ENCODE measurements at places on chromosomes 13 and 19.

- DNase-seq: no peak
Observed at GRCh38 chr13:40916207-40916998, 102.7 kb downstream of the ELF1 start.

GRCh38 chr13:95044452-95045205 is 256.6 kb downstream of the ABCC4 start:
- DNase-seq: no peak

GRCh38 chr19:55536951-55537740 is at the start of gene SBK2:
TSS of gene SBK2 (minus strand) at chr19:55537133. CDS start at chr19:55536294, 839 bp downstream.
- DNase-seq: no peak

DNA sequence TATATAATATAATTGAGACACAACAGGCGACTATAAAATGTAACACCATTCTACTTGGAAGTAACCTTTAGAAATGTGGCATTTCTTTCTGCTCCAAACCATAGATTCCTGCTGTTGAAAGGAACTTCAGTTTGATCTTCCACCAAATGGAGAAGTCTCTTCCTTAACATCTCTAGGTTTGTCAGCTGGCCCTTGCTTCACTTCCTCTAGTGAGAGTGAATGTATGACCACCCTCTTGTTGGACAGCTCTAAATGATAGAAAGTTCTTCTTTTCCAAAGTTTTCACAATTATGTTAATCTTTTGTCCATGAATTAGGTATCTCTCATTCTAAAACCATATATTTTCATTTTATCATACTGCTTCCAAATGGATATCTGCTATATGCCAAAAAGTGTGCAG is 13.8 kb upstream of the COG6 start:
- DNase-seq: no peak

- peak; percentile 58 for DNase-seq
Observed at GRCh38 chr19:10112895-10113591, 1.6 kb downstream of the P2RY11 start.

GRCh38 chr13:24269821-24270220 is 39.6 kb upstream of the C1QTNF9 start:
- DNase-seq: no peak

DNA sequence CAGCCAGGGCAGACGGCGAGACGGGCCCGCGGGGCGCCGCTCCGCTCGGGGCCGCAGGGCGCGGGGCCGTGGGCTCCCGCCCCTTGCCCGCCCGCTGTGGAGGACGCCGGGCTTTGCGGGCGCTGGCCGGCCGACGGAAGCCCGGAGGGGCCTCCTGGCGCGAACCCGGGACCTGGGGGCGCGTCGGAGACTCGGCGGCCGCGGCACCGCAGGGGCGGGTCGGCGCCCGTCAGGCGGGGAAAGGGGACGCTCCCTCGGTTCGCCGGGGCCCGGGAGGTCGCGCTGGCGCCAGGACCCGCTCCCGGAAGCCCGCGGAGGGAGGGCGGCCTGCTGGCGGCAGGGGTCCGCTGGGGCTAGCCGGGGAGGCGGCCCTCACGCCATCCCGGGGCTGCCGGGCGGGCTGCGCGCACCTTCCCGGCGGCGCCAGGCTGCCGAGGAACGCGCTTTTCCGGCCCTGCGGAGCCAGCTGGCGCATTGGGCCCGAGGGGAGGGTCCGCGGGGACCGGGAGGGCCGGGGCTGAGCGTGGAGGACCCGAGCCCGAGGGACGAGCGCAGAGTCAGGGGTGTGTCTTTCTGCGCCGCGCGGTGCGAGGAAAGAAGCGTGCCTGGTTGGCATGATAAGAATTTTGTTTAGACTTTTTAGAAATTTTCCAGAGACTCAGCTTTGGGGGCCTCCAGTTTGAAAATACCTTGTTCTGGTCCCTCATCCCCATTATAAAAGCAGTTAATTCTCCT is 511 bp downstream of the GARRE1 start:
- peak; percentile 43 for DNase-seq

- DNase-seq: no peak
Observed at GRCh38 chr13:108020027-108020426, 195.3 kb downstream of the LIG4 start.

DNA sequence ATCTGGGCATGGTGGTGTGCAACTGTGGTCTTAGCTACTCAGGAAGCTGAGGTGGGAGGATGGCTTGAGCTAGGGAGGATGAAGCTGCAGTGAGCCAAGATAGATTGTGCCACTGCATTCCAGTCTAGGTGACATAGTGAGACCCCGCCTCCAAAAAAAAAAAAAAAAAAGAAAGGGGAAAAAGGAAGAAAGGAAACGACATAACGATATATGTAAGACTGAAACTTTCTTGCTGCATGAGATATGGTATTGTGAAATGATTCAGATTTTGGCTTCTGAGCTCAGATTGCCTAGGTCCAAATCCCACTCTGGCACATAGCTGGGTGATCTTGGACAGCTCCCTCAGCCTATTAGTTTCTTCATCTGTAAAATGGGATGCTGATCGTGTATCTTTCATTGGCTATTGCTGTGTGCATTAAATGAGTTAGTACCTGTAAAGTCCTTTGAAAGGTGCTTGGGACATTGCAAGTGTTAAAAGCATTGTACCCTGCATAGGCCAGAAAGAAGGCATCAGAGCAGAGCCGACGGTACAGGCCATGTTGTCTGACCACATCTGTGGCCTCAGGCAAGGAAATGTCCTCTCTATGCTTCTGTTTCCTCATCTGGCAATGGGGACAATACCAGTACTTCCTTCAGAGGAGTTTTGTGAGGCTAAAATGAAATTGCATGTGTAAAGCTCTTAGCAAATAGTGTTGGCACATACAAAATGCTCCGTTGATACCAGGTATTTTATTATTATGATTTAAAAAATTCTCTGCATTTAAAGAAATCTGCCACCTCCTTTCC is 32.6 kb upstream of the SLC46A3 start:
- DNase-seq: no peak

DNA sequence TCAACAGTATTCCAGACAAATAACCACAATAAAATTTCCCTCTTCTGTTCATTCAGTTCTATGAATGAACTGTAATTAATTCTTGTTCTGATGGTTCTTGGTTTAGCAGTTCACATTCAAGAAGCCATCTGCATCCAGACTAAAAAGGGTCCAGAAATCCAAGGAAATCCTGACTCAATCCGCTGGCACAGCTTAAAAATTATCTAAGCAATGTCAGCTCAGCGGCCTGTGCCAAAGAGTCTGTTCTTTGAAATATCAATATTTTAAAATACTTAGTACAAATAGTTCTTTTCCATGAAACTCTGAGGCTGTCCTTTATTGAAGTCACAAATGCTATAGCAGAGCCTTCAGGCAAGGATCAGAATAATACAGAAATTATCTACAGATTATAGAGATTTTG is 57.2 kb downstream of the DHRS12 start:
- no peak for DNase-seq

DNA sequence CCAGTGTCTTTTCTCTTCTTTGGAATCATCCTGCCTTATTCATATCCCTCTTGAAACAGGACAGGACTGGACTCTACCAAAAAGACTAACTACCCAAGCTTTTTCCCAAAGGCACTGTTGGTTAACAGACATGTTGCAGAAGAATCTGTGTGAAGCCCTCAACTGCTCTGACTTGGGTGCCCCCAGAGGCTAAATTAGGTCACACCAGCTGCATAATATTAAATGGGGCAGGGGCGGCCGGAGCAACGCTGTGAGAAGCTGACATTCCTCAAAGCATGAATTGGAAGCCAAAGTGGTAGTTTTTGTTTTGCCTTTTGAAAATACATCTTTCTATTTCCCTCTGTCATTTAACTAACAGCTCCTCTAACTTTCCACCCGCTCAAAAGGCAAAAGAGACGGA is 185.9 kb downstream of the LHFPL6 start:
- DNase-seq: no peak

- peak; percentile 79 for DNase-seq
Observed at GRCh38 chr19:55580628-55581144, at the start of gene ZNF579. TSS of gene ZNF579 (minus strand) at chr19:55580848. CDS start at chr19:55579639, 1,209 bp downstream.

- peak; percentile 73 for DNase-seq
Observed at GRCh38 chr19:38233740-38234251, 9.8 kb upstream of the DPF1 start.

DNA sequence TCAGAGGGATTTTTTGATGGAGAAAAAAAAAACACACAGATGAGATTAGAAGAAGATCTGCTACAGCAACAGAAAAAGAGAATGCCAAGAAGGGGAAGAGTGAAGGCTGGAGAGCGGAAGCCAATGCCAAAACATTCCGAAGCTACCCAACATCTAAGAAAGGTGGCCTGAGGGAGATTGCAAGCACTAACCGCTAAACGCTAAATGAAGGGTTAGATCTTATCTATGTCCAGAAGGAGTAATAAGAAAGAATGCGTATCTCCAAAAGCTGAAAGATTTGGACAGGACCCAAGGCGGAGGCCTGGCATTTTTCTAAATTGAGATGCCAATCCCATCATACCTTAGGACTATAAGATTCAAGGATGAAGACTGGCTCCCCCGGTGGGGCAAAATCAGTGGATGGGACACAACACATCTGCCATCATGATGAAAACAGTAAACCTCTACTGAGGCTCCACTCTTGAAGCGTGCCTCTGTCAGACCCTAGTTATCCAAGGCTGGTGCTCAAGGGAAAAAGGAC is 15.6 kb upstream of the HMGB1 start:
- no peak for DNase-seq

- no peak for DNase-seq
Observed at GRCh38 chr19:10214784-10215183, 16.3 kb downstream of the S1PR2 start.

DNA sequence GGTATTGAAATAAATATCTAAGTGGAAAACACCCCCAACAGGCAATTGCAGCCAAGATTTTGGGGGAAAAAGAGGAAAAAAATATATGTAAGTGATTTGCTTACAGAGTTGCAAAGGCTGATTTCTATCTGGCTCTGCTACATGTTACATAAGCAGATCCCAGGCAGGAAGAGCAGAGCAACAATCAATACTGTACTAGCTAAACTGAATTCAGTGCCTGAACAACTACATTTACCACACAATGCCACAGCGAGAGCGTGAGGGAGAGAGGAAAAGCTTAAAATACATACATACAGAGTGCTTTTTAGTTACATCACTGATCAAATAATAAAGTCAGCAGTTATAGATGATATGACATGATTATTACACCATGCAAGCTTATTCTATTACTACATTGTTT is 665.6 kb upstream of the ARGLU1 start:
- no peak for DNase-seq

- DNase-seq: peak; percentile 89
Observed at GRCh38 chr19:4375164-4376027, 25.0 kb downstream of the SH3GL1 start.

GRCh38 chr13:50236898-50237318 is 221.7 kb downstream of the KCNRG start:
- peak; percentile 73 for DNase-seq

- DNase-seq: no peak
Observed at GRCh38 chr13:29934531-29935308, 84.3 kb upstream of the UBL3 start.

- no peak for DNase-seq
Observed at GRCh38 chr19:6213696-6214641, 65.8 kb downstream of the MLLT1 start.

- no peak for DNase-seq
Observed at GRCh38 chr13:77492982-77493381, 42.5 kb upstream of the SCEL start.

- no peak for DNase-seq
Observed at GRCh38 chr19:31503211-31503610, 154.0 kb upstream of the TSHZ3 start.

GRCh38 chr13:30257468-30258099 is 49.8 kb downstream of the KATNAL1 start:
- DNase-seq: no peak

GRCh38 chr13:31929031-31929770 is 102.4 kb upstream of the FRY start:
- DNase-seq: no peak

- no peak for DNase-seq
Observed at GRCh38 chr19:48991873-48992580, 1.1 kb downstream of the GYS1 start.

GRCh38 chr13:24145674-24146073 is 14.8 kb upstream of the SPATA13 start:
- DNase-seq: no peak

GRCh38 chr13:86945584-86945983 is 725.6 kb upstream of the SLITRK5 start:
- no peak for DNase-seq

DNA sequence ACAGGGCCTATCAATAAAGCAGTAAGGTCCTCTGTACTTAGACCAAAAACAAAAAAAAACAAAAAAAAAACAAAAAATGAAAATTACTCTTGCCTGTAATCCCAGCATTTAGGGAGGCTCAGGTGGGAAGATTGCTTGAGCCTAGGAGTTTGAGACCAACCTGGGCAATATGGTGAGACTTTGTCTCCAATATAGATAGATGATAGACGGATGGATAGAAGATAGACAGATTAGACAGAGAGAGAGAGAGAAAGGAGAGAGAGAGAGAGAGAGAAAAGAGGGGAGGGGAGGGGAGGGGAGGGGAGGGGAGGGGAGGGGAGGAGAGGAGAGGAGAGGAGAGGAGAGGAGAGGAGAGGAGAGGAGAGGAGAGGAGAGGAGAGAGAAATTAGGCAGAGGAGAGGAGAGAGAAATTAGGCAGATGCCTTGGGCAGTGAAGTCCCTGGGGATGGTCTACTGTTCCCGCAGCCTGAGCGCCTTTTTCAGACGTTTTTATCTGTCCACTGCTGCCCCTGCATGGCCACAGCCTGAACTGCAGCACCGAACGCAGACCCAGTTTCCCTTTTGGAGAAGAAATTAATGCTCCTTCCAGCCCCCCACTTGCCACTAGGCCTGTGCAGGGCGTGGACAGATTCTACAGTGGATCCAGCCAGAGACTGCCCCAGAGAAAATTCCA is 9.8 kb upstream of the ZNF627 start:
- DNase-seq: peak; percentile 81

DNA sequence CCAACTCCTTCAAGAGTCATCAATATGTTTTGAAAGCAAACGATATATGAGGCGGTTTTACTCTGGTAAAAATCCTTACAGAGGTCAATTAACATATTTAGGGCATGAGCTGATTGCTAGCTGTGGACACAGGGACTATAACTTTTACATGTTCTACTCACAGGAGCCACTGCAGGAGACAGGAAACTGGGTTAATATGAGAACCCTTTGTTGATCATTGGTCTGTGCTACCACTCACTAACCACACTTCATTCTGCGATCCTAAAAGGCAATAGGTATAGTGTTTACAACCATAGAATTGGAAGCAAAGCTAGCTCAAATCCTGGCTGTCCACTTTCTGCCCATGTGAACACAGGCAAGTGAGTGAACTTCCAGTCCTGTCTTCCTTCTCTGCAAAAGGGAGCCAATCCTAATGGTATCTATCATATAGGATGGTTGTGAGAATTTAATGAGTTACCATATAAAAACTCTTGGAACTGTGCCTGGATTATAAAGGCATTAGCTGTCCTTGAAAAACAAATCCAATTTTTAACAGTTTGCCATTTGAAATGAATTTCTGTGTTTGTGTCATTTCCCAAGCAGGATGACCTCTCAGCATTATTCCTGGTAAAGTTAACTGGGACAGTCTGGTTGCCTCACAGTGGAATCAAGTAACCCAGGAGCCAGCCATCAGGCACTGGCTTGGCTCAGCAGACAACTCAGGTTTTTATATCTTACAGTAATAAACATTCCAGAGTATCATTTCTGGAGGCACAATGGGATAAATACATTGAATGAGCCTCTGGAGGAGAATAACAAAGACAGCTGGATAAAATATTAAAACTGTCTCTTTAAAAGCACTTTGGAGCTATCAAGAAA is 29.8 kb upstream of the RAP2A start:
- DNase-seq: no peak

GRCh38 chr19:45816236-45817009 is 1.3 kb upstream of the RSPH6A start:
- DNase-seq: no peak
